H4 (cell line): ENCODE measurements at places on chromosomes 5 and 9.

DNA sequence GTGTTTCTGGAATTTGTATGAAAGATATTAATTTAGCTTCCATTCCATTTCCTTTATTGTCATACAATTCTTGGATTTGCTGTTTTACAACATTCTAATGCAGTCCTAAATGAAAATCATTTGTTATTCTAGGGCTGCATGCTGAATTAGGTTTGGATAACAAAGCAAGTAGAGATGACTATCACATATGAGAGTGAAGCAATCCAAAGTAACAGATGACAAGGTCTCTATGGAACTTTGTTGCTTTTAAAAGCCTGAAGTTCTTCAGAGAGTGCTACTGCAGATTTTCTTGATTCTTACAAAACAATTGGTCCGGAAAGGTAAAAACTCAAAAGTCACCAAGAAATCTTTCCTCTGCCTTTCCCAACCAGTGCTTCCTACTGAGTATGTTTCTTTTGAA is 56.9 kb upstream of the VCAN start:
- DNase-seq = no peak

GRCh38 chr5:142179776-142180387 is 71.3 kb downstream of the NDFIP1 start:
- DNase-seq = no peak

GRCh38 chr9:126000256-126000655 is 253.1 kb downstream of the PBX3 start:
- DNase-seq = no peak

DNA sequence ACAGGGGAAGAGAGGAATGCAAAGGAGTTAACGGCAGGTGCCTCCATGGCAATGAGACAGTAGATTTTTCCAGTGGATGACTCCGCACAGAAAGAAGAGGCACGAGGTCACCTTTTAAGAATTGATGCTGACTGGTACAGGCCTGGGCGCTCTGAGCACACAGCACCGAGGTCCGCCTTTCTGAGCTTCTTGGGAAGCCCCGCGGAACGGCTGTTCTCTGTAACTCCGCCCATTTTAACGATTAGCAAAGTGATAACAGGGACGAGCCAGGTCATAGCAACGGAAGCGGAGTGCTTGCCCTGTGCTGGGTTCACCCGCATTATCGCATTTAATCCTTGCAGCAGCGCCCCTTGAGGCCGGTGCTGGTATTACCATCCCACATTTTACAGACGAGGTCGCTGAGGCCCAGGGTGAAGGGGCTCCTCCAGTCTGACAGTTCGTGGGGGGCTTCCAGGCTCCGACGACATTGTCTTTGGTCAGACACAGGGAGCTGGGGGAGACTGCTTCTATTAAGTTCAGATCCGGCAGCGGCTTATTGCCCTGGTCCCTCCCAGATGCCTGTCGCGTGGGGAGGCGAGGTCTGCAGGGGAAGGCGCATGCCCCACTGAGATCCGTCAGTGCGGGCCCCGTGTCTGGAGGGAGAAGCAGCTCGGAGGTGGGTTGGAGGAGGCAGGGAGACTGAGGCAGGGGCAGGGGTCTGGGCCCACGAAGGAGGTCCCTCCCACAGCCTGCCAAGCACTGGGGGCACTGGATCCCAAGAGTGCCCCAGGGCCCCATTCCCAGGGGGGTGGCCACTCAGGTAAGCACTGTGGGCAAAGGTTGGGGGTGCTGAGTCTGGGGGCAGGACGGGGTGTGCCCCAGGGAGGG is 22.3 kb upstream of the HMCN2 start:
- peak; percentile 34 for DNase-seq

GRCh38 chr9:37425298-37425752 is 2.8 kb downstream of the GRHPR start:
- DNase-seq = no peak

GRCh38 chr9:92245005-92245797 is 48.3 kb downstream of the IARS1 start:
- peak; percentile 14 for DNase-seq

- DNase-seq = no peak
Measured at GRCh38 chr5:6458833-6459232, 10.2 kb downstream of the UBE2QL1 start.

DNA sequence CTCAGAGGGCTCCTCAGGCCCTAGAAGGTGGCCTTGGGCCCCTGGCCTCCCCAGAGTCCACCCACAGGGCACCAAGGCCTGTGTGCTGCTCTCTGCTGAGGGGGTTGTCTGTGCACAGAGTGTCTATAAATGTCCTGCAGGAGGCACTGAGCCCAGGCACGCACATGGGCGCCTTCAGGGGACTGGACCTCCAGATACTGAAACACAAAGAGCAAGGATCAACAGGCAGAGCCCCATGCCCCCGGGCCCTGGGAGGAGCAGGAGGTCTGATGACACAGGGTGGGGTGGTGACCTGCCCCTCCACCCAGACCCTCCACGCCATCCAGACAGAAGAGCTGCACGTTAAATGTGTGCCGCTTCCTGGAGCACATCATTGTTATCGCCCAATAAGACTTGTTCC is 64.6 kb upstream of the SIMC1 start:
- DNase-seq = no peak

- DNase-seq = no peak
Measured at GRCh38 chr9:127921557-127922120, 4.8 kb upstream of the ST6GALNAC4 start.

DNA sequence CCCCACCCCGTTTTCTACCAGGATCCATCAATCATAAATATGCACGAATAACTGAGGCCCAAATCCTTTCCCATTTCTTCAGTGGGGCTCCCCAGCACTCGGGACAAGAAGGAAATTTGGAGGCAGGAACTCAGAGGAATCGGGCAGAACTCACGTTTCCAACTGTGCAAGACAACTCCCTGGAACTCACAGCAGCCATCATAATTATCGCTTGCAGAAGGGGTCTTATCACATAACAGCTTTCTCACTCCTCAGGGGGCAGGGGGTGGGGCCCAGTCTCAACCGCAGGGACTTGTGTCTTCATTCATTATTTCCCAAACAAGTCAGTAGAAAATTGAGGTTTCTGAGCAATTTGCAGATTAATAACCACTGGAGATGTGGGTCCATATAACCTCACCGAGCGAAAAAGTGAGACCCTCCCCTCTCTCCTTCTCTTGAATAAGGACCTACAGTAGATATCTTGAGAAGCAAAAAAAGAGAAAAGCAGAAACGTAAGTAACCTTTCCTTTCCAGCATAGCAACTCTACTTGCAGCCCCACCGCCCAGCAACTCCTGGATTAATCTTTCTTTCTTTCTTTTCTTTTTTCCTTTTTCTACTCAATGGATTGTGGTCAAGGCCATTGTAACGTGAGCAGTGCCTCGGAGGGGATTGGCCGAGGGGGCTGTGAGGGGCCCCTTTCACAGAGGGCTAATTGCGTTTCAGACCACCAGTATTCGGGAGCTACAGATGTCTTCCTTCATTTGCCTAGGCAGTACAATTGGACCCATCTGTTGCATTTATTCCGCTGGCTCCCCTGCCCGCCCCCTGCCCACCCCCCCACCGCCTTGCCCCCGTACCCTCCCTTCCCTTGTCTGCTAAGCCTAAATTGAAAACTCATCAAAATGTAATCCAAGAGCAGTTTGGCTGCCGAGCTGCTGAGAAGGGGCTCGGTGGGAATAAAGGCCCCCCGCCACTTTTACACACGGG is 24.7 kb upstream of the TIFAB start:
- no peak for DNase-seq

- no peak for DNase-seq
Measured at GRCh38 chr5:58938563-58939424, 355.9 kb downstream of the RAB3C start.

DNA sequence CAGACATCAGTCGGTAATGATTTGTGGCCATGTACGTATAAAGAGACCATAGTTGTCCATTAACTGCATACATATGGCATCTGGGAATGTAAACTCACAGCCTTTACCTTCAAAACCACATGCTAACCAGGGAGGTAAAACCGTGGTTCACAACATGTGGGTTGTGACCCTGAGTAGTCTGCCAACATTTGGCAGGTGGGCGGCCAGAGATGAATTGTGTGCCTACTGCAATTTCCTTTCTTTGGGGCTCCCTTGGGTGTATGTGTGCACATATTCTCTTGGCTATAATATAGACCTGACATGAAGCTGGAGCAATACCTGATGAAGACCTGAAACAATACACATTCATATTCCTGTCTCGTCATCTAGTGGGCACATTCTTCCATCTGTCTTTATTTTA is 396.0 kb downstream of the MLLT3 start:
- no peak for DNase-seq

GRCh38 chr9:17116400-17116837 is 18.4 kb upstream of the CNTLN start:
- DNase-seq = peak; percentile 18

DNA sequence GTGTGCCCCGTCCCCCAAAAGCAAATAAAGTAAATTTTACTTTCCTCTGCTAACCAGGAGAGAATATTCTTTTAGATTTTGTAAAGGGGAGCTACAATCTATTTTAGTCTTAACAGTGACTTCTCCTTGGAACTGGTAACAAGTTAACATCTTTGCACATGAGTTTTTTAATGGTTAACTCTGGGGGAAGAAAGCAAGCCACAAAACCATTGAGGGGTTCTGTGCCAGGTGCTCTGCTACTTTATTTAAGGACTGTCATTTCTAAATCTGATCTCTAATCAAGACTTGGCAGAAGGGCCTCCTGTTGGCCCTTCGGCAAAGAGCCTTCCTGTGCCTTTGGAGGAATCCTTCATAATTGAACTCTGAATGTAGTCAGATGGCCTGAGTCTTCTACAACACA is 153.4 kb downstream of the SLC12A2 start:
- DNase-seq = no peak
